MCF 10A (cell line): ENCODE measurements at places on chromosomes 3 and 15.

DNA sequence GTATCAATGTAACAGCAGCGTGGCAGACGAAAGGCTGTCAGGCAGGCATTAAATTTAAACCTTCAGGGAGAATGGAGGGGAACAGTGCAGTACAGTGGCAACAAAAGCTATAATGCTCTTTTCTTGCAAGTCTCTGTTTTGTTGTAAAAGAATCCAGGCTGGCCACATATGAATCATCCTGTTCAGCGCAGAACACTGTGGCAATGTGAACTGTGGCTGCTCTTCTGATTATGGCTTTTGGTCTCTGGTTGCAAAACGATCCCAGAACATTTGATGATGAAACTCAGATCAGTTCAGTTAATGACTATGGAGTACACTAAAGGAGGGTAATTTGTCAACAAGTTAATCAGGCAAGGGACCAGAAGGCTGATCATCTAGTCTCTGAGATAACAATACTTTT, 219.7 kb upstream of the SGO1 start:
- H3K4me3 ChIP-seq = no peak overlapping the region
- H3K27me3 ChIP-seq = no peaks in the 10 kb centered on the region
- H3K4me1 ChIP-seq = peaks cover 8% of the 10 kb centered on the region
- DNase-seq = peak; percentile 79

DNA sequence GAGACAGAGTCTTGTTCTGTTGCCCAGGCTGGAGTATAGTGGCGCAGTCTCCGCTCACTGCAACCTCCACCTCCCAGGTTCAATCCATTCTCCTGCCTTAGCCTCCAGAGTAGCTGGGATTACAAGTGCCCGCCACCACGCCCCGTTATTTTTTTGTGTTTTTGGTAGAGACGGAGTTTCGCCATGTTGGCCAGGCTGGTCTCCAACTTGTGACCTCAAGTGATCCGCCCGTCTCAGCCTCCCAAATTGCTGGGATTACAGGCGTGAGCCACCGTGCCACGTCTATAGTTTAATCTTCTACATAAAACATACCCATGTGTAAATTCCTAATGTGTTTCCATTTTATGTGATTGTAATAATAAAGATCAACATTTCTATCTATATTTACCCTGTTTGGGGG, 1.7 kb downstream of the GALK2 start:
- peaks cover 4% of the 10 kb centered on the region for H3K36me3 ChIP-seq
- DNase-seq = no peak
- no peaks in the 10 kb centered on the region for H3K27me3 ChIP-seq
- peak overlapping the region; percentile 96 for H3K4me3 ChIP-seq

GRCh38 chr15:100704281-100705055, 102.1 kb downstream of the ASB7 start:
- H3K27me3 ChIP-seq = no peaks in the 10 kb centered on the region
- peaks cover 2% of the 10 kb centered on the region for H3K36me3 ChIP-seq
- H3K4me1 ChIP-seq = peaks cover 8% of the 10 kb centered on the region
- H3K27ac ChIP-seq = no peak overlapping the region

GRCh38 chr15:77797270-77797669, 164.6 kb upstream of the LINGO1 start:
- no peaks in the 10 kb centered on the region for H3K36me3 ChIP-seq
- DNase-seq = no peak
- H3K27ac ChIP-seq = no peak overlapping the region
- peaks cover 33% of the 10 kb centered on the region for H3K27me3 ChIP-seq
- H3K4me1 ChIP-seq = no peaks in the 10 kb centered on the region
- no peak overlapping the region for H3K4me3 ChIP-seq

- no peak overlapping the region for H3K4me3 ChIP-seq
- peak; percentile 63 for DNase-seq
- no peaks in the 10 kb centered on the region for H3K36me3 ChIP-seq
- no peaks in the 10 kb centered on the region for H3K4me1 ChIP-seq
- H3K27ac ChIP-seq = no peak overlapping the region
Observed at GRCh38 chr15:94206463-94207167, 24.7 kb upstream of the MCTP2 start.

GRCh38 chr3:50604628-50605588, 6.7 kb downstream of the CISH start:
- H3K36me3 ChIP-seq = no peaks in the 10 kb centered on the region
- peaks cover 21% of the 10 kb centered on the region for H3K4me1 ChIP-seq
- no peak for DNase-seq
- H3K27me3 ChIP-seq = no peaks in the 10 kb centered on the region

DNA sequence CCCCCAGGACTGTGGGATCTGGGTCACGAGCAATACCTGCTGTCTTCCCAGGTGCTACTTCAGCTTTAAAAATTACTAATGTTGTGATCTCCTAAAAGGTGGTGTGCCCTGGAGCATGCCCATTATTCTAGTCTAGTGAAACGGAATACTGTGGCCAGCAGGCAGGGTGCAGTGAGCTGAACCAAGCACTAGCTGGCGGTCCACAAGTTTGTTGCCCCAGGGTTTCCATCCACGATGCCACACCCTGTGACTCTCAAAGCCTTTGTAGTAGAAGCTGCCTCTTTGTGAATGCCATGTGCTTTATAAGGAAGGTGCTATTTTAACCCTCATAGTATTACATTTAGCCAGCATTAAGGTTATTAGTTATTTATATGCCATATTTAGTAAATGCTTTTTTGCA, 49.1 kb downstream of the PXYLP1 start:
- H3K27ac ChIP-seq = no peak overlapping the region
- no peaks in the 10 kb centered on the region for H3K27me3 ChIP-seq
- no peak overlapping the region for H3K4me3 ChIP-seq
- peaks cover 6% of the 10 kb centered on the region for H3K36me3 ChIP-seq

- DNase-seq = peak; percentile 69
- no peaks in the 10 kb centered on the region for H3K36me3 ChIP-seq
- H3K27ac ChIP-seq = peak within 1 kb of the TSS; percentile 73
- H3K4me1 ChIP-seq = peaks cover 51% of the 10 kb centered on the region
- H3K27me3 ChIP-seq = no peaks in the 10 kb centered on the region
Observed at GRCh38 chr3:125055913-125056745, at the start of gene HEG1. TSS of gene HEG1 (minus strand) at chr3:125055997. CDS start at chr3:125055890, 107 bp downstream.

- no peak overlapping the region for H3K27ac ChIP-seq
- no peaks in the 10 kb centered on the region for H3K4me1 ChIP-seq
- H3K27me3 ChIP-seq = no peaks in the 10 kb centered on the region
- no peaks in the 10 kb centered on the region for H3K36me3 ChIP-seq
- no peak overlapping the region for H3K4me3 ChIP-seq
- no peak for DNase-seq
Observed at GRCh38 chr3:59456852-59457485, 407.1 kb upstream of the CFAP20DC start.

- H3K4me3 ChIP-seq = no peak overlapping the region
- no peaks in the 10 kb centered on the region for H3K27me3 ChIP-seq
- peak overlapping the region; percentile 2 for H3K27ac ChIP-seq
Observed at GRCh38 chr3:33636125-33636850, 81.8 kb downstream of the CLASP2 start.

- DNase-seq = no peak
- H3K4me1 ChIP-seq = no peaks in the 10 kb centered on the region
- H3K4me3 ChIP-seq = no peak overlapping the region
- no peaks in the 10 kb centered on the region for H3K27me3 ChIP-seq
Observed at GRCh38 chr3:126064627-126065258, 19.2 kb downstream of the SLC41A3 start.

DNA sequence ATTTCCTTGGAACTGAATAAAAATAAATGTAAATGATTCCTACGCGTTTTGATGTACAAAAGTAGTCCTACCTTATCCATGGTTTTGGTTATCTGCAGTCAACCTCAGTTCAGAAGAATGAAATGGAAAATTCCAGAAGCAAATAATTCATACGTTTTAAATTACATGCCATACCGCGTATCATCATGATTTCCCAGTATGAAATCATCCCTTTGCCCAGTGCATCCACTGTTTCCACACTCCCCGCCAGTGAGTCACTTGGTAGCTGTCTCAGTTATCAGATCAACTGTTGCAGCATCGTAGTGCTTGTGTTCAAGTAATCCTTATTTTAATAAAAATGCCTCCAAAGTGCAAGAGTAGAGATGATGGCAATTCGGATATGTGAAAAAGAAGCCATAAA, 9.1 kb upstream of the MFSD1 start:
- no peaks in the 10 kb centered on the region for H3K36me3 ChIP-seq
- peak; percentile 78 for DNase-seq
- H3K4me1 ChIP-seq = peaks cover 20% of the 10 kb centered on the region

GRCh38 chr3:30618526-30618925, 12.1 kb downstream of the TGFBR2 start:
- no peak overlapping the region for H3K4me3 ChIP-seq
- peaks cover 65% of the 10 kb centered on the region for H3K4me1 ChIP-seq
- H3K36me3 ChIP-seq = peaks cover 76% of the 10 kb centered on the region
- H3K27me3 ChIP-seq = no peaks in the 10 kb centered on the region

- peak overlapping the region; percentile 98 for H3K4me3 ChIP-seq
- H3K27me3 ChIP-seq = no peaks in the 10 kb centered on the region
- peaks cover 72% of the 10 kb centered on the region for H3K36me3 ChIP-seq
- no peak for DNase-seq
- peaks cover 44% of the 10 kb centered on the region for H3K4me1 ChIP-seq
- peak overlapping the region; percentile 100 for H3K27ac ChIP-seq
Observed at GRCh38 chr3:187738071-187738330, 7.3 kb downstream of the BCL6 start.

DNA sequence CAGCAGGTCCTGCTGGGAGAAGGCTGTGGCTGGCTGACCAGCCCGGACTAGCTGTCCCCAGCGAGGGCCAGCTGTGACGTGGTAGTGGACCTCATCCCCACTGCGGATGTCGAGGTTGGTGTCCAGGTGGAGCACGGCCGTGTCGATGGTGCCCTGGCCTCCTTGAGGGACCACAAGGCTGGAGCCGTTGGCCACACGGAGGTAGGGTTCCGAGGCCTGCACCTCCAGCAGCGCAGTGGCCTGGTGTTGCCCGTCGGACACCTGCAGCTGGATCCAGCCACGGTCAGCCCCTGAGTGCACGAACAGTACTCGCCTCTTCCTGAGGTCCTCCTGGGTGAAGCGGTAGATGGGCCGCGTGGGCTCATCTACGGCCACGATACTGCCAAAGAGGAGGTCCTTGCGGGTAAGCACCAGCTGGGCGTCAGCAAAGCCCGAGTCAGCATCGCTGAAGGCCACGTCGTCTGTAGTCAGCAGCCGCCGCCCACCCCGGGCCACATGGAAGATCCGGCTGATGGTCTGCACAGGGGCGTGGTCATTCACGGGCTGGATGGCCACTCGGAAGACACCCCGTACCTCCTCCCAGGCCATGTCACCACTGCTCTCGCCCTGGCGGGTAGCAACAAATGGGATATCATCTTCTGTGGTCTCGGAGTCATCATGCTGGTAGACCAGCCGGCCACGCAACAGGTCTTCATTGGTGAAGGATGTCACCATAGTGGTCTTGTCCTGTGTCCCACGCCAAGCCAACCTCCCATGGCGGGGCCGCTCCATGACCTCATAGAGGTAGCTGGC, 25.0 kb downstream of the CSPG4 start:
- no peaks in the 10 kb centered on the region for H3K36me3 ChIP-seq
- no peak overlapping the region for H3K4me3 ChIP-seq
- H3K4me1 ChIP-seq = peaks cover 6% of the 10 kb centered on the region

DNA sequence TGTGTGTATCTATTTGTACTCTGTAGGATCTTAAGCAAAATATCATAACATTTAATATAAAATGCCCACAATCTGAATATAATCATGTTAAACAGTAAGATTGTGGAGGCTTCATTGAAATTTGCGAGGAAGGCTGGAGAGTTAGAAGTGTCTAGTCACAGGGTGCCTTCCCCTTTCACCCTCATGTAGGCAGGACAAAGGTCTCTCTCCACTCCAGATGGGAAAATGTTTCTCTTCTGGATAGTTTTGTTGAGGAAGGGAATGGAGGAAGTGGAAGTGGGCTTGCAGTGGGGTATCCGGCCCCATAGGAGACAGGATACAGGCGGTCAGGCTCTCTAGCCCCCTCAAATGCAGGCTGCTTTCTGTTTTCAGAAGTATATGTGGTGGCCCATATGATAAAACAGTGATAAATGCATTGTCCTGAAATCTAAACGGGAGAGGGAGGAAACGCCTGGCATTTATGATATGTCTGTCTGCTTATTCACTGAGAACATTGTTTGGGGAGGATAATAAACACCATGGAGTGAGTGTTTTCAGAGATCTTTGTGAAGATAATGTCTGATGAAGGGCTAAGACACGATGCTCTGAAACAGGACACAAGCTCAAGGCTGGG, 13.3 kb upstream of the MYZAP start:
- DNase-seq = no peak
- H3K27me3 ChIP-seq = no peaks in the 10 kb centered on the region
- H3K4me3 ChIP-seq = no peak overlapping the region
- no peak overlapping the region for H3K27ac ChIP-seq
- no peaks in the 10 kb centered on the region for H3K36me3 ChIP-seq

- DNase-seq = no peak
- no peaks in the 10 kb centered on the region for H3K4me1 ChIP-seq
- no peak overlapping the region for H3K4me3 ChIP-seq
- no peaks in the 10 kb centered on the region for H3K27me3 ChIP-seq
Observed at GRCh38 chr3:187999821-188000220, 154.1 kb upstream of the LPP start.

DNA sequence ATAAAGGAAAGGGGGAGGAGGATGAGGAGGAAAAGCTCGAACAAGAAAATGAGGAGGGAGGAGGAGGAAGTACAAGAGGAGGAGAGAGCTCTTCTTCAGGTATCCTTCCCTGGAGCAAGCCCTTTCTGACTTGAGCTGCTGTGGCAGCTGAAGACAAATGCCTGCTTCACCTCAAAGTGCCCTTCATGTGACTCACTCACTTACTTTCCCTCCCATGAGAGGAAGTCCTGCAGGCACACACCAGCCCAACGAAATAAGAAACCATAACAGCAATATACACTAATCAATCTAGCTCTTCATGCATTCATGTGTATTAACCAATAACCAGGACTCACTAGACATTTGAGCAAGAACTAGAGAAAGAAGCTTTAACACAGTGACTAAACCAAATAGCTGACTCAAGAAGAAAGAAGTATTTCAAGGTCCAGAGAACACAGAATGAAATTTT, 251.9 kb downstream of the IGSF11 start:
- peak; percentile 29 for DNase-seq
- no peak overlapping the region for H3K4me3 ChIP-seq
- H3K27ac ChIP-seq = no peak overlapping the region

DNA sequence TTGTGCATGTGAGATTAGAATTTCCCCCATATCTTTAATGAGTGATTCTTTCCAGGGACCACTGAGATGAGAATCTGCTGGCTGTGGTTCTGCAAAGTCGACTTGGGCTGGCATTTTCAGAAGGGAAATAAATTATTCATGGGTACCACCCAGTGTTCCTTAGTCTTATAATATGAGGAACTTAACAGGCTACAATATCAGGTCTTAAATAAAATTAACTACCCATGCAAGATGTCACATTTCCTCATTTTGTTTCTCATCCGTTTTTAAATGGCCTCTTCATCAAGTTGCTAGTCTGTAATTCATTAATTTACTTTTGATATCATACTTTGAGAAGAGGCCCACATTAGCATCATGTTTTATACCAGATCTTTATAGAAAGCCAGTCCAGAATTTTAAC, 58.3 kb upstream of the SKOR1 start:
- H3K4me3 ChIP-seq = no peak overlapping the region
- H3K36me3 ChIP-seq = no peaks in the 10 kb centered on the region
- H3K27me3 ChIP-seq = no peaks in the 10 kb centered on the region
- no peak for DNase-seq
